Endothelial cell (in vitro differentiated cells): ENCODE measurements at places on chromosomes 1 and 21. TPM values are rescaled to one million over a fixed set of nuclear protein-coding genes. Genes with fewer than 3 reads are reported as not detected.

Gene LDLRAD1
- not detected for total RNA-seq

Gene CRNN
- total RNA-seq: not detected

Gene S100A5
- total RNA-seq: not detected

Gene OR2L5
- total RNA-seq: not detected

Gene WDR64
- 0.80 TPM for total RNA-seq

Gene CCDC30
- total RNA-seq: 3.4 TPM

Gene C4BPA
- total RNA-seq: not detected

Gene TNNT2
- total RNA-seq: 3.3 TPM

Gene SDC3
- total RNA-seq: 51.3 TPM

Gene DHCR24
- total RNA-seq: 181 TPM

Gene WNT4
- total RNA-seq: 0.77 TPM

Gene C1orf159
- total RNA-seq: 16.6 TPM

Gene ZBED6
- total RNA-seq: 30.3 TPM

Gene RO60
- 144 TPM for total RNA-seq

Gene TCHH
- 0.38 TPM for total RNA-seq

Gene TFF3
- not detected for total RNA-seq

Gene ATP1A2
- total RNA-seq: 0.49 TPM

Gene FOXE3
- total RNA-seq: not detected

Gene DOCK7
- 28.0 TPM for total RNA-seq

Gene AADACL3
- not detected for total RNA-seq

Gene IGSF9
- 2.2 TPM for total RNA-seq

Gene CELA2B
- total RNA-seq: not detected

Gene BMP8B
- total RNA-seq: 0.10 TPM

Gene RIPPLY3
- 86.4 TPM for total RNA-seq

Gene UMODL1
- not detected for total RNA-seq

Gene CDC20
- 24.3 TPM for total RNA-seq

Gene PLA2G2C
- total RNA-seq: not detected
